Esophagus squamous epithelium (tissue), 5 donors: ENCODE measurements at places on chromosomes 6 and 20.

DNA sequence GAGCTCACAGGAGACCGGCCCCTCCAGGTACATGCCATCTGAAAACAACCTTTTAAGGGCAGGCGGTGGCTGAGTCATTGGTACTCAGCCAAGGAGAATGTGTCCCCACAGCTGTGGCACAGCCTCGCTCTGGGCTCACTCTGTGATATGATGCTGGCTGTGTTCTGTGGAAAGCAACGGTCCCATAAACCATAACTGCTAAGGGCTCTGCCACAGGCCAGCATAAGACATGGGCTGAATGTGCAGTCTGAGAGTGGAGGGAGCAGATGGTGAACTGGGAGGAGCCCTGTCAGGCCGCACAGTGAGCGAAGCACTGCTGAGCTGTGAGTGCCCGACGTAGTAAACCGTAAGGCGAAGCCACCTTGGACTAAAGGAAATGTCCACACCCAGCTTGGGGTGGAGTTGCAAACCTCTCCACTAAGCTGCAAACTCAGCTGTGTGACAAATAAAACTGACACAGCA is 375.8 kb downstream of the THBS2 start:
- no peak for DNase-seq

GRCh38 chr6:118843685-118844390 is 50.1 kb upstream of the ASF1A start:
- no peak for DNase-seq

DNA sequence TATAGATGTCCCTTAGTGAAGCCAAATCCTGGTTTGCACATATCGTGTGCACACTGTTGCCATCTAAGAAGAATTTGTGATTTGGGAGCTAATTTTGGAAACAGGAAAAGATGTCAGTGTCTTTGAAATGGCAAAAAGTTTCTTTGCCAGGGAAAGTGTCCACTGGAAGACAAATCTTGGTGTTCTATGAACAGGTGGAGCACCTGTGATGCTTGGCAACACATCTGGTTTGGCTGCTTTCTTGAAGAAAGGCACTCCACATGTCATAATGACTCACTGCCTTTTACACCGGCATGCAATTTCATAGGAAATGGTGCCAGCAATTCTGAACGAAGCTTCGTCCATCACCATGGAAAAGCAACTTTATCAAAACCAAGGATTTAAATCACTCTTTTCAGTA is 1040.0 kb upstream of the MAP3K7 start:
- no peak for DNase-seq

- DNase-seq, result no peak
Measured at GRCh38 chr6:13251242-13251641, 77.1 kb downstream of the TBC1D7 start.

DNA sequence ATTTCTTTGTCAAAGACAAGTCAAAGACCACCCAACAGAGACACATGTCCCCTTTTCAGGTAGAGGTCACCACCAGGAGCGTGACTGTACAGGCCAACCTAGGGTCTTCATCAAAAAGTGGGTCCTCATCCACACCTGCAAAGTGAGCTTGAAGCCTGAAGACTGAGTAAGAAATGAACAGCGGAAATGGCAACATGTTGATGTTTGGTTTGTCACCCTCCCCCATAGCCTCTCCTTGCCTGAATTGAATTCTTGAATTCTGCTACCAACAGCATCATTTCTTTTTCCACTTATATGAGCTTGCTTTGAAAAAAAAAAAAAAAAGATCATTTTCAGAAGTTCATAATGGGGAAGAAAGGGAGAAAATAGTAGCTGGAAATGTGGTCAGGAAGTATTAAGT is 104.4 kb downstream of the NFATC2 start:
- no peak for DNase-seq

- no peak for DNase-seq
Measured at GRCh38 chr6:14016935-14017625, 92.3 kb downstream of the RNF182 start.

- no peak for DNase-seq
Measured at GRCh38 chr6:162845972-162846371, 118.2 kb downstream of the PACRG start.

DNA sequence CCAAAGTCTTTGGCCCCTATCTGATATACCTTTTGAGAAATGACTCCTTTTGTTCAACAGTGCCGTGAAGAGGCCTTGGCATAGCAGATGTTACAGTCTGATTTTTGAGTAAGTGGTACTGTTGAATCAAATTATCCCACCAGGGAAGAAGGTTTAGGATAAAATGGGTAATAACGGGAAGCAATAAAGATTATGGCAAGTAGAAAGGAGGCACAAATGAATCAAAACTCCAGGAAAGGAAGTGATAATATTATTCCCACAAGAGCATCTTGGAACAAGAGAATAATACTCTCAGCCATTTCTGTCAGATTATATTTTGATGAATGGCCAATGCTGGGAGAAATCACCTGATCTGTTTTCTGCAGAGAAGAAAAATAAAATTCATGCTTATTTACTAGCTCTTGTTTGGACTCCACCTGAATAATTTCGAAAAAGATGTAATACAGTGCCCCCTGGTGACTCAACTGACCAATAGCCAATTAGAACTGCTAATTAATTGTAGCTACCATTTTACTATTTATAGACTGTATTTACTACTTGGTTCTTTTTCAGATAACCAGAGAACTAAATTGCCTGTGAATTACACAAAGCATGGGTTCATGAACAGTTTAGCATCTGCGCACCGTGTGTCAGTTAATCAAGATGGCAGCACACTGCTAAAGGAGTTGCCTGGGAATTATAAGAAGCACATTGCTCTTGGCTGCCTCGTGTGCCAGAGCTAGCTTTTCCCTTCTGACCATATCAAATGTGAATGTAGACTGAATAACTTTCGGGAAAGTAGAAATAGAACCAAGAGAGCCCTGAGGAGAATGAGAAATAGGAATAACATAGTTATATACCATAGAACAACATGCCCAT is 78.5 kb upstream of the TRDN start:
- DNase-seq, result no peak

GRCh38 chr20:14009208-14009607 is 13.9 kb downstream of the MACROD2 start:
- no peak for DNase-seq

GRCh38 chr6:83192871-83193746 is at the start of the genes PGM3 and RWDD2A:
Gene PGM3, minus strand, starts transcription at chr6:83193265. Its CDS starts 2,253 bp downstream, at chr6:83191012.
Gene RWDD2A, plus strand, starts transcription at chr6:83193357. Its CDS starts 1,095 bp downstream, at chr6:83194452.
- DNase-seq, result peak; percentile 39

- DNase-seq, result no peak
Measured at GRCh38 chr20:63493563-63494020, 5.3 kb downstream of the EEF1A2 start.

GRCh38 chr20:14477125-14477524 is 139.7 kb upstream of the FLRT3 start:
- DNase-seq, result no peak

DNA sequence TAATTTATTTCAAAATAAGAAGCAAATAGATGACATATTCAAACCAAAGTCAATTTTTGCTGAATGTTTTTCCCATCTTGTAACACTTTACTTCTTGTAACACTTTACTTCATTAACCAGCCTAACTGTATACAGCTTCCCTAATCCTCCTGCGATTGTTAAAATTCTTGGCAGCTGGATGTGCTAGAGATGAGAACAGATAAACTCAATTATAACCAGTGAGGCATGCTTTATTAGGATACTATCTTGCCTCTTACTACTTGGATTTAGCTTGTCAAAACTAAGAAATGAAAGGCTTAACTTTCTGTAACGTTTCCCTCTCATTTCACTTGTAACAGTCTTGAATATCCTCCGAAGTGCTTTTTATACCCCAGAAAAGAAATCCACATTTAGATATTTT is 94.1 kb upstream of the BMP5 start:
- DNase-seq, result no peak

- no peak for DNase-seq
Measured at GRCh38 chr20:50717312-50717711, 14.1 kb upstream of the PARD6B start.

- DNase-seq, result no peak
Measured at GRCh38 chr20:7454047-7454446, 486.2 kb downstream of the HAO1 start.

DNA sequence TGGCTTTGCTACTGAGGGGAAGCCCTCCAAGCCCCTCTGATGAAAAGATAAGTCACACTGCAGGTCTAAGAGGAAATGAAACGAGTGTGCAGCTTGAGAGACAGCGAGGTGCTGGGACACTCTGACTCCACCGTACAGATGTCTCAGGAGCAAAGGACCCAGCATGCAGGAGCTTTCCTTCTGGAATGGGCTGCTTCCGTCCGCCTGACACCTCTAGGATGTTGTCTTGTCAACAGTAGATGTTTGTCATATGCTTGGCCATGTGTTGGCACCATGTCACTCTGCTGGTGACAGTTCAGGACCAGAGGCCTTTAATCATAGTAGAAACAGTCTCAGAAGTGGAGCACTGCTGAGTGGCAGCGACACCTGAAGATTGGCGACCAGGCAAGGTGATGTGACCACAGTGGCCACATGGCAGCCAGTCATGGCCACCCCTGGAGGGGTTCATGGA is 46.7 kb downstream of the SLC24A3 start:
- no peak for DNase-seq

DNA sequence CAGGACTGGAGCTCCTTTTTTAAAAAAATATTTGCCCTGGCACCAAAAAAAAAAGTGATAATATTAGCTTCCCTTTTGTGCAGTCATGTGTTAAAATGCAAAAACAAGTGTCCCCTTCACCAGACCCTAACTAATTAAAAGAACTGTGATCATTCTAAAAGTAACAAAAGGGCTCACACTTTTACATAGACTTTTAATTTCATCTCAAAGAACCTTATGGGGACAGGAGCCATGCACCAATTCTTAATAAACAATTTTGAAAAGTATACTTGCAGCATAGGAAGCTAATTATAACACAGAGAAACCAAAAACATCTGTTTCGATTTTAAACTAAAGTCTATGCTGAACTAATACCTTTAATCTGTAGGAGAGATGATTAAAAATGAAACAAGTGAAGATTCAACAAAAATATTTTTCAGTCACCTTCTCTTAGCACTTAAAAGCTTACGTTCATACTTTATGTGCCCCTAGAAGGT is 17.3 kb downstream of the STX7 start:
- DNase-seq, result no peak

DNA sequence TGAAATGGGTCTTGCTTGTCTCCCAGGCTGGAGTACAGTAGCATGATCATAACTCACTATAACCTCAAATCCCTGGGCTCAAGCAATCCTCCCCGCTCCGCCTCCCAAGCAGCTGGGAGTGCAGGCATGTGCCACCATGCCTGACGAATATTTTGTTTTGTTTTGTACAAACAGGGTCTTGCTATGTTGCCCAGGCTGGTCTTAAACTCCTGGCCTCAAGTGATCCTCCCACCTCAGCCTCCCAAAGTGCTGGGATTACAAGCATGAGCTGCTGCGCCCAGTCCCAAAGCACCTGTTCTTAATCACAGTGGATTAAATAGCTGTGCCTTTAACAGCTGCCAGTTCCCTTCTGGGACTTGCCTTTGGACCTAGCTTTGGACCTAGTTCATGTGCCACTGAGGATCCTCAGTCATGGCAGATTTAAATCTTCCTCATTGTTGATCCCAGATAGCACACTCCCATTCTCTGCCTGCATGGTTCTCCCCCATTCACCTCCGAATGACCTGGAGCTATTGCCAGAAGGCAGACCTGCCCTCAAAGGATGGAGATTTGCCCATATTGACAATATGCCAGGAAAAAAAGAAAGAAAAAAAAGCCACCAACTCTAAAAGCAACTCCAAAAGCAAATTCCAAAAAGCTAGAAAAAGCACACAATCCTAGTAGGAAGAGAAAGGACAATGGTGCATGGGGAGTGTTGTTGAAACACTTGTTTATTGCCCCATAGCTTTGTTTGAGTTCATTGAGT is 10.6 kb downstream of the POFUT1 start:
- DNase-seq, result no peak

DNA sequence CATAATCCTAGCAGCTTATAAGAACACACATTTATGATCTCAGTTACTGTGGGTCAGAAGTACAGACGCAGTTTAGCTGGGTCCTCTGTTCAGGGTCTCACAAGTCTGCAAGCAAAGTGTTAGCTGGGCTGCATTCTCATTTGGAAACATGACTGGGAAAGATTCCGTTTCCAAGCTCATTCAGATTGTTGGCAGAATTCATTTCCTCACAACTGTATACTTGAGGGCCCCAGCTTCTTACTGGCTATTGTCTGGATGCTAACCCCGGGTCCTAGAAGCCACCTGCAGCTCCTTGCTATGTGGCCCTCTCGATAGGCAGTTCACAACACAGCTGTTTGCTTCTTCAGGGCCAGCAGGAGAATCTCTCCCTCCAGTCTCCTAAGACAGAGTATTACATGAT is 13.1 kb downstream of the TCP11 start:
- no peak for DNase-seq

DNA sequence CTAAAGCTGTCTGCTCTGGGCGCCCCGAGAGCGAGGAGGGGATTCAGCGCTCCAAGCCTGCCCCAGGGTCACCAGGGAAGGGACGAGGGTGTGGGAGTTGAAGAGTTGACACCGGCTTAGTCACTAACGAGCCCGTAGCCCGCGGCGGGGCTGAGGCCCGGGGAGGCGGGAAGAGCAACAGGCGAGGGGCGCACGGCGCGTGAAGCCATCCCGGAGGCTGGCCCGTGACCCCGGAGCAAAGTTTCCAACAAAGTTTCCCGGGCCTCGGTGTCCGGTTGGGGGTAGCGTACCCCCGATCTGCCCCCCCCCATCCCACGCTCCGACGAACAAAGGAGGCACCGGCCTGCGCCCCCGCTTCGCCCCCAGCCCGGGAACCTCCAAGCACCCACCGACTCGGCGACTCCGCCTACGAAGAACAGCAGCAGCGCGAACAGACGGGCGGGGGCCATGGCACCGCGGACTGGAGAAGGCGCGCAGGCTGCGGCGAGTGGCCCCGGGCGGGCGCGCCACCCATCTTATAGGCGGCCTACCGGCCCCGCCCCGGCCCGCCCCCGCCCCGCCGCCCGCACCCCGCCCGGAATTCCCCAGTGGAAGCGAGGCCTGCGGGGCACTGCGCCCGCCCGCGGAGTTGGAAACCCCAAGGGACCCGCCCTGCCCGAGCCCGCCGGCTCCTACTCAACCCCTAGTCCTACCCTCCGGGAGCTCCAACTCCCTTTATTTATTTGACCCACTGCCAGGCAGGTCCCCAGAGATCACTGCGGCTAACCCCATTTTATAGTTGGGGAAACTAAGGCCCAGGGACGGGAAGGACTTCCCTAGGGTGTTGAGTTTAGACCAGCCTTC is at the start of gene SDC4:
Gene SDC4, minus strand, starts transcription at position 489 of the 843 bp plus-strand sequence. Its CDS starts 40 bp downstream, at position 449.
- DNase-seq, result no peak

- no peak for DNase-seq
Measured at GRCh38 chr20:48879612-48880245, 41.8 kb upstream of the ARFGEF2 start.
